ENCODE measurements at places on chromosomes 3 and 15.

DNA sequence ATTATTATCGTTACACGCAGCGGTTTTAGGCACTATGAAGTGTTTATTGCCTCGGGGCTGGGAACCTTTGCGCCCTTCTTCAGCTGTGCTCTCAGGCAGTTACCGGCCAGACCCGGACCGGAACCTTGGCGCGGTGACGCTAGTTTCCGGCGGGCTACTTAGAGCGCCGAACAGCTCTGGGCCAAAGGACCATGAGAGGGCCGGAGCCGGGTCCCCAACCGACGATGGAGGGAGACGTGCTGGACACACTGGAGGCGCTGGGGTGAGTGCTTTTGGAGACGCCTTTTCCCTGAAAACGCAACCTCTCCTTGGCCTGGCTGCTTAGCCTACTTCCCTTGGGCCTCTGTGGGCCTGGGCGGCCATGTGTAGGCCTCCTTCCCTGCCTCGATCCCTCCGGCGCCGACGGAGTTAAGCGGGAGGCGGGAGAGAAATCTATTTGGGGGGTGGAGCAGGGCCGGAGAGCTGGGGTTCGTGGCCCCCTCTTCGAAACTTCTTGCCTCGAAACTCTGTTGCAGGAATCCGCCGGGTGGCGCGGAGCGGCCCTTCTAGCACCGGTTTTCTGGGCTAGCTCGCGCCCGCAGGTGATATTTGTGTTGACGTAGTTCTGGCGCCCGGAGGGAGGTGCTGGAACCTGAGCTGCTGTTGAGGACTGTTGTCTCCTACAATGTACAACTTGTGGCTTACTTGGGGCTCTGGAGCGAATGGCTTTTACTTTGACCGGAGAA lies at the start of gene FAM98B:
FAM98B (plus strand) TSS at position 157 of the 725 bp plus-strand sequence; CDS start at position 192, 35 bp downstream.
- peak; percentile 69 for DNase-seq

- no peak for DNase-seq
Observed at GRCh38 chr3:18334837-18335601, 90.1 kb downstream of the SATB1 start.

GRCh38 chr3:182710557-182711157 lies 82.6 kb upstream of the ATP11B start:
- no peak for DNase-seq

DNA sequence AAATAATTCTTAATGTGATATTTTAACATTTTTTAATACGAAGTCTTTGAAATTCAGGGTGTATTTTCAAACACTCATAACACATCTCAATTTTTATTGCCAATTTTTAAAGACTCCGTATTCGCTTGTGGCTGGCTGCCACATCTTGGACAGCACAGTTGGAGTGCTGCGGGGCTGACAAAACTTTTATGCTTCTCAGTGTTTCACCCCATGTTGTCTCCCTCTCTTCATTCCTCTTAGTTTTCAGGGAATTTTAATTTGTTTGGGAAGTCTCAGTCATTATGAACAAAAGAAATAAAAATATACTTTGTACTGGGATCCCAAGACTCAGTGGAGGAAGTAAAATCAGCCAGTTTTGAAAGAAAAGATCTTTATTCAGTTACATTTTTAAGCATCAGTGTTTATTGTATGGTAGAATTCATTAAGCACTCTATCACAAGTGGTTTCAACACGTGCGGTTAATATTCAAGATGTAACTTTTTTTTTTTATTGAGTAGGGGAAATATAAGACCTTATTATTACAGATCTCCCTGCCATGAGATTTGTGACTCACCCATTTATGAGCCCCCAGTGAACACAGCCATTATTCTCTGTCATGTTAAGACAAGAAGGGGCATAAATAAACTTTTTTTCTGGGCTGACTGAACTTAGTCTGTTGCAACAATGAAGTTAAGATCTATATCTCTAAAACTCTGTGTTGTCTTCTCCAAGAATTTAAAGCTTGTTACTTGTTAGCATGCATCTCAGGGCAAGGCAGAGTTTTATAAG lies 26.8 kb downstream of the KAT2B start:
- no peak for DNase-seq

DNA sequence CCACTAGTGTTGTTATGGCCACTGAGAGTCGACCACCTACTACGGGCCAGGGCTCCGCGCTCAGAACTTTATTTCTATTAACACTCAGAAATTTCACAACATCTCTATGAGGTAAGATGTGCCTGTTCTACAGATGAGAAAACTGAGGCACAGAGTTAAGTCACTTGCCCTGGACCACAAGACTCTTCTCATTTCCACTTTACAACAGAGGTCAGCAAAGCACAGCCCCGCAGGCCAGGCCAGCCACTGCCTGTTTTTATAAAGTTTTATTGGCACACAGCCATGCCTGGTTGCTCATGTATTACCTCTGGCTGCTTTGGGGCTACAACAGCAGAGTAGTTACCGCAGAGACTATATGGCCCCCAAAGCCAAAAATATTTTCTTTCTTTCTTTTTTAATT lies 503.6 kb downstream of the SHQ1 start:
- DNase-seq: no peak

DNA sequence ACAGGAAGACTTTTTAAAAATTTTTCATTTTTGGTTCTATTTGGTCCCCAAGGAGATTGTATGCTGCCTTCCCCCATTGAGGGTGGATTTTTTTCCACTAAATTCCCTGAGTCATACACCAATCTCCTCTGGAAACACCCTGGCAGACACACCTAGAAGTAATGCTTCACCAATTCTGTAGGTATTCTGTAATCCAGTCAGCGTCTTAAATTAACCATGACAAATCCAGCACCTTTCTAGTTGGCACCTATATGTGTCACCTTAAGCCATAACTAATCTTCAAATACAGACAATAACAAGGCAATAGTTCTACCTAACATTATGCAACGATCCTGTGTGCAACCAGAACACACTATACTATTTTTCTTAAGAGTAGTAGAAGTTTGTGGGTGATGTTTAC lies 459.1 kb upstream of the NDN start:
- no peak for DNase-seq

DNA sequence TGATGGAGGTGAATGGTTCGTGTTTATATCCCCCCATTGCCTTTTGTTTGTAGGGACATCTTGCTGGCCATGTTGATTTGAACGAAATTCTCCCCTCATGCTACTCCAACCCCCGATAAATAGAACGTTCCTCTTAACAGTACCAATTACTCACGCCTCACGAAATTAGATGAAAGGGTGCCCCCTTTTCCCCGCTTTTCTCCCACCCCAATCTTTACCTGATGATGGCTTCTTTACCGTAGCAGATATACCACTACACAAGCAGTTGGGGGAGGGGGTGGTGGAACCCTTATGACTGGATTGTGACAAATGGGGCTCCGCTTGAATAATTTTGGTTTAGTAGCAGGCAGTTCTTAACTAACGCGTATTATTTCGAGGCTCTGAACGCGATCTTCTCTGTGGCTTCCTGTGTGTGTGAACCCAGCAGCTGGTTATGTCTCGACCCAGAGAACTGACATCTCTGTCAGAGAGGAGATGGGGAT lies 1.1 kb downstream of the PIAS1 start:
- DNase-seq: peak; percentile 7

DNA sequence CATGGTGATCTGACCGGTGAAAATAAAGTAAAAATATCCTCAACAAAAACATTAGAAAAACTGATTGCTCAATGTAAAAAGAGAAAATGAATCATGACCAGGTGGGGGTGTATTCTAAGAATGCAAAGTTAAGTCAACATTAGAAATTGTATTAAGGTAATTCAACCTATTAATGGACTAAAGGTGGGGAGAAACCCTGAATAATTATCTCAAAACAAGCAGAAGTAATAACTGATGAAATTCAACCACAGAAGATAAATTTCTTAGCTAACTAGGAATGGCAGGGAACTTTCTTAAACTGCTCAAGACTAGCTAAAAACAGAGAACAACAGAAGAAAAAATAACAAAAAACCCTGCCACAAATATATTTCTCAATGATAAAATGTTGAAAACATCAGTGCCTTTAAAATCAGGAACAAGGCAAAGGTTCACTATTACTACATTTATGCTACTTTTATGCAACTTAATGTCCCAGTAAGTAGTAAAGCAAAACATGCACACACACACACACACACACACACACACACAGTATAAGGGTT lies 204.4 kb upstream of the THBS1 start:
- DNase-seq: no peak

- no peak for DNase-seq
Observed at GRCh38 chr15:76979996-76980520, 14.9 kb upstream of the PSTPIP1 start.

GRCh38 chr3:51429138-51429537 lies 38.1 kb downstream of the RBM15B start:
- DNase-seq: no peak

DNA sequence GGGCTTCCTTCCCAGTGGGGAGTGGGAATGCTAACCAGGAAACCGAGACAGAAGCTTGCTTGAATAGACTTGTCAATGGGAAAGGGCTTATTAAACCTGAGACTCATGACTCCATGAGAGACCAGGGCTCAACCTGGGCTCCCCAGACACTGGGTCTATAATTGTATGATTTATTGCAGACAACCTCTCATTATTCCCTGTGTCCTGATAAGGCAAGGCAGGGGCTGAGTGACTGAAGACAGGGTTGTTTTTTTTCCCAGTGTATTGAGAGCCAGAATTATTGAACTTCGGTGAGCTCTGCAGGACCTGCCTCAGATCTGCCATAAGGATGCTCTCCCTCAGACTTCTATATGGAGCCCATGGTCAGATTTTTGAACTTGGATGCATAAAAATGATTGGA lies 79.5 kb upstream of the KLHL25 start:
- DNase-seq: no peak

- no peak for DNase-seq
Observed at GRCh38 chr3:129522953-129523352, 5.5 kb upstream of the RHO start.

DNA sequence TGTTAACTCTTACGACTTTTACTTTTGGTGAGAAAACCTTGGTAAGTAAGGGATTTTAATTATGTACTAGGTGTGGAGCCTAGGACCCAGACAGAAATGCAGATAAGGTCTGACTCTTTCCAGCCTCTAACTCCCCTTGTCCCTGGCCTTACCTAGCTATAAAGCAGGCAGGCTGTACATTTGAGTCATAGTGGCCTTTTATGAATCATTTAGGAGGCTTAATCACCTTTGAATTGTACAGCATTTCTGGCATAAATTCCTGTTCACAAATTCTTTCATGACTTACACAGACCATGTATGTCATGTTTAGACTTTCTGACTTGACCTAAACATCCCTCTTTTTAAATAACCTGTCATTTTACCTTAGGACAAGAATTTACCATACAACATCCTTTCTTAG lies 47.4 kb downstream of the CHCHD4 start:
- DNase-seq: no peak

GRCh38 chr3:17175187-17175807 lies 290.5 kb downstream of the PLCL2 start:
- DNase-seq: no peak

DNA sequence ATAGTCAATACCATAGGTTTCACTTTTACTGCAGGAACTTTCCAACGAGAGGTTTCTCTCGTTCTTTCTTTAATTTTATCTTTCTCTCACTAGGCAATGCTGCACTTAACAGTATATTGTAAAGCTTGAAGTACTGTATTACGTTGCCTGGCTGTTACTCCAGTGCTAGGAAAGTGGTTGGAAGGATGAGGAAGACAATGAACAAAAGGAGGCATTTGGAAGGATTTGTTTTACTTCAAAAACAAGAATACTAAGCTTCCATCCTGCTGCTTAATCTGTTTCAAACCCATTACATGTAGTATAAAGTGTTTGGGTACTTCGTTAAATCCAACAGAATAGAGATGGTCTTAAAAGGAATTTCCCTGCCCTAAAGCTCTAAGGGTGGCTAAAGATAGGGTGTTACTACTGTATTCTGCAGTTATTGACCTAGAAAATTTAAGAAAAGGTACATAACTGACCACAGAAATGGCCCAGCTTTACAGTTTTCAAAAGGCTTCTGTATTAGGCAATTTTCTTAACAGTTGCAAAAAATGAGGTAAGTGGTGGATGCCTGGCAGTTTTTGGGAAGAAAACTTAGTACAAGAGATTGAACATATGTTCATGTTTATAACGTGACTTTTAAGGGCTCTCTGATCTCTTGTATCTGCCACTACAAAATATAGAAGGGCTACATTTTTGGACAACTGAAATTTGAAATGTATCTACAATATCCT lies 785 bp upstream of the IFT57 start:
- no peak for DNase-seq

DNA sequence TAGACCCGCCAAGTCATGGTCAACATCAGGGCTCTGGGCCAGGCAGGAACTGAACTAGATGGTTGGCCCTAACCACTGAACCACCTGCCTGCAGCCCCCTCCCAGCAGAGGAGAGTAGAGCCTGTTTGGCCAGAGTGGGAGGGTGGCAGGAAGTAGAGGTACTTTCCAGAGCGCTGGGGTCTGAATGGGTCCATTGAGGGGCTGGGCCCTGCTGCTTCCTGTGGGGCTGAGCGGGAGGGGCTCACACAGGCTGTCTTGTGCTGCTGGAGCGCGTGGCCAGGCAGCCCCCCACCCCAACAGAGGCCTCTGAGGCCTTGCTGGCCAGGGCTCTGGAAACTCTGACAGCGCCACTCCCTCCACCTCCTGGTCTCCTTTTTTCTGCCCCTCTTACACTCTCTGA lies 17.4 kb downstream of the CSPG4 start:
- DNase-seq: no peak

GRCh38 chr3:195003893-195004289 lies 267.1 kb downstream of the XXYLT1 start:
- DNase-seq: no peak
